Suppressor macrophage treated with lipopolysaccharide for 4 hours (primary cell): ENCODE measurements at places on chromosomes 4 and X.

DNA sequence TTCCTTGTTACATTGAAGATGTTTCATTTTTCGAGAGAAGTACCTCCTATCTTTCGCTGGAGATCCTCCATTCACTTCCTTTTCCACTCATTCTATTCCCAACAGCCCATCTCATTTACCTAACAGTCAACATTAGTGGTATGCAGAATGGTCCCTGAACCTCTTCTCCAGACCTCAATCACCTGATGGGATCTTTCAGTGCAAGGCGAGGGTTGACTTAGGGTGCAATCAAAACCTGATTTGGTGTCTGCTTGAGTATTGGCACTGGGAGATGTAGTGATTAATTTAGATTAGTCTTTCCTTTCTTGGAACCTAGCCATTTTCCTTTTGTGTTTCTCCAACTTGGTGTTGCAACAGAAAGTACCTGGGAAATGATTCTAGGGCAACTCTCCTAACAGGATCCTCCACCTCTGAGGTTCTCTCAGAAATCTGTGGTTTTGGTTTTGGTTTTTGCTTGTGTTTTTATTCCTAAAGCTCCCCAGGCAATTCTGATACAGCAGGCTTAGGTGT, 18.4 kb downstream of the DDX3X start:
- no peak for DNase-seq

GRCh38 chrX:312621-313331, 5.8 kb downstream of the GTPBP6 start:
- DNase-seq: no peak

DNA sequence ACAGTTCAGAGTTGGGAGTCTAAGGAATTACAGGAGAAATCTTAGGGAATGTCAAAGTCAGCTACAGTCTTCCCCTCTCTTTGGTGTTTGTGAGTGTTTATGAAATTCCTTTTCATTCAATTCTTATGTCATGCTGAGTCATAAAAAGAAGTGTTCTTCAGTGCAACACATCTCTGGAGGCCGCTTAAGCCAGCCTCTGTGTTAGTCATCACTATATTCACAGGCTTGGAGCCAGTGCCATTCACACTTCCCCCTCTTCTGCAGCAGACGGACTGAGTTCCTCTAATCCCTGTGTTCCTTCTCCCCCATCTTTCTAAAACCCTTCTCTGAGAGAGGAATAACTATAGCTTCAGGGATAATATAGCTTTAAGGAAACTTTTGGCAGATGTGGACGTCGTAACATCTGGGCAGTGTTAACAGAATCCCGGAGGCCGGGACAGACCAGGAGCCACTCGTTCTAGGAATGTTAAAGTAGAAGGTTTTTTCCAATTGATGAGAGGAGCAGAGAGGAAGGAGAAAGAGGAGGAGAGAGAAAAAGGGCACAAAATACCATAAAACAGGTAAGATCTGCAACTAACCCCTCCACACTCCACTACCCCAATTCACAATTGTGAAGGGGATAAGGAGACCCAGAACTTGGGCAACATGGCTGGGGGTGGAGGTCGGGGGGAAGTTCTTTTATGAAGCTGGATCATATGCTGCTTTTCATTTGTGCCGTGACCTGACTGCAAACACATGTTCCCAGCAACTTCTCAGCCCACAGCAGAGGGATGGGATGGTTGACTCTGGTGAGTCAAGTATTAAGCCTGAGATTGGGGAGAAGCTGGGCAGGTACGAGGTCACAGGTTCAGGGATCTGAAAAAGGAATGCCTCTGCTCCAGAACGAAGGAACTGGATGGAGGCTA, at the start of gene SRPX2:
Gene SRPX2 (plus strand): TSS at position 244 of the 905 bp plus-strand sequence. CDS start 2,124 bp downstream, outside the sequence.
- peak; percentile 79 for DNase-seq

DNA sequence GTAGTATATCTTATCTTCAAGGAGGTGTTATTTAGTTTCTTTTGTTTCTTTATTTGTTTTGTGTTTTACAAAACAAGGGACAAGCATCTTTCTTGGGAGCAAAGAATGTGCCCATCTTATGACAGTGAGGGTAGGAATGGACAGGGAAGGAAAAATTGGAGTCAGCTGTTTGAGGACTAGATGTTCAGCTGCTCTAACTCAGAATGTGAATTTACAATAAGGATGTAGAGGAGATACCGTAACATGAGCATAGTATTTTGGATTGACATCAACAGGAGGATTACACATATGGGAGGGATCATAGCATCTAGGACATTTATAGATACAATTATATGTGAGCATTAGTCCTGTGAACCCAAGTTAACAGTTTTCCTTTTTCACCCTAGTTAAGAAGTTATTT, 89.0 kb upstream of the GK2 start:
- DNase-seq: no peak

GRCh38 chrX:107610667-107611066, 17.6 kb upstream of the PRPS1 start:
- DNase-seq: peak; percentile 34

- no peak for DNase-seq
Observed at GRCh38 chrX:17713288-17713687, 24.0 kb upstream of the SCML1 start.

- no peak for DNase-seq
Observed at GRCh38 chr4:127730142-127730913, at the start of gene SLC25A31. Gene SLC25A31 (plus strand): TSS chr4:127730400. CDS start chr4:127730546, 146 bp downstream.

DNA sequence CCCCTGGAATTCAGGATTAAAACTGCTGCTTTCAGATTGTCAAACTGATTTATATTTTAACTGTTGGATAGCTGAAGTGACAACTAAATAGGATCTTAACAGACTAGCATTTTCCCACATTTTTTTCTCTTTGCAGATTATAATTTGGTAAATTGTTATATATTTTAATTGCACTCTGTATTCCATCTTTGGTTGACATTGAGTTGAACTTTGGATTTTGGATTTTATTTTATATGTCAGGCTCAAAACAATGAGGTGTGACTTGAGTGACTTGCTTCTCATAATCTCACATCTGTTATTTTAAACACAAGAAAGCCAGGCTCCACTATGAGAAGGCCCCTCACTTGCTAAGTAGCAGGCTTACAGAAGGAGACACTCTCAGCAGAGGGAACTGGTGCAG, 38.1 kb downstream of the NAA11 start:
- DNase-seq: no peak

GRCh38 chr4:41132055-41132683, 82.2 kb downstream of the APBB2 start:
- no peak for DNase-seq

- DNase-seq: peak; percentile 49
Observed at GRCh38 chrX:37745835-37746217, 34.0 kb upstream of the CYBB start.

- no peak for DNase-seq
Observed at GRCh38 chr4:55004831-55005230, 120.6 kb downstream of the KDR start.
